ENCODE measurements at places on chromosomes 7 and 10.

GRCh38 chr10:59006511-59007306, 169.7 kb upstream of the PHYHIPL start:
- DNase-seq = no peak

DNA sequence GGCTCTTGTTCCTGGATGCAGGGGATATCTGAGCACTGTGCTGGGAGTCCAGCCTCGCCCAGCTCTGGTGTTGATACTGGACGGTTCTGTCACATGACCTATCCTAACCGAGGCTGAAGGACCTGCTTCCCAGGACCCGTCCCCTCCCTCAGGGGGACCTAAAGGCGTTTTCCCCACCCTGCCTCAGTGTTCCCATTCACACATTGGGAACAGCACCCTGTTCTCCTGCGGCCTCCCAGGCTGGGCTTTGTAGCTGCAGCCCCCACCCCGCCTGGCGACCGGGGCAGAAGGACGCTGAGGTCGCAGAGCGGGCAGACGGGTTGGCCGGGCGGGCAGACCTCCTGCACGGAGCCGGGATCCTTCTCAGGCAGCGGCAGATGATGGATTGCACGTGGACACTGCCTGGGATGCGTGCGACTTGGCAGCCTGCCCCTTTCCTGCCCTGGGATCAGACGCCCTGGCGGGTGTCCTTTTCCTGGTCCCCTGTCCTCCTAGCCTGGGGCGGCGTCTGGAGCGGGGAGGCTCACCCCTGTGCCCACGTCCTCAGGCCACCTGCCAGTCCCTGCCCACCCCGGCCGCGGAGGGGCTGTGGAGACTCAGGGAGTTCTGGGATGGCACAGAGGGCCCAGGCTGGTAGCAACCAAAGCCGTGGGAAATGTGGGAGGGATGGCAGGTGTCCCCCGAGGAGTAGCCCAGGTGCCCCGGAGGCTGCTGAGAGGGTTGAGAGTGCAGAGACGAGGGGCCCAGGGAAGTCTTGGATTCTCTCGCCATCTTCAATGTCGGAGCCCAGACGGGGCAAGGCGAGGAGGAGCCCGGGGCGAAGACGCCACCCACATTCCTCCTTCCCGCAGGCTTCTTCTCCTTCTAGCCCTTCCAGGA, 17.2 kb upstream of the PSMG3 start:
- DNase-seq = no peak

DNA sequence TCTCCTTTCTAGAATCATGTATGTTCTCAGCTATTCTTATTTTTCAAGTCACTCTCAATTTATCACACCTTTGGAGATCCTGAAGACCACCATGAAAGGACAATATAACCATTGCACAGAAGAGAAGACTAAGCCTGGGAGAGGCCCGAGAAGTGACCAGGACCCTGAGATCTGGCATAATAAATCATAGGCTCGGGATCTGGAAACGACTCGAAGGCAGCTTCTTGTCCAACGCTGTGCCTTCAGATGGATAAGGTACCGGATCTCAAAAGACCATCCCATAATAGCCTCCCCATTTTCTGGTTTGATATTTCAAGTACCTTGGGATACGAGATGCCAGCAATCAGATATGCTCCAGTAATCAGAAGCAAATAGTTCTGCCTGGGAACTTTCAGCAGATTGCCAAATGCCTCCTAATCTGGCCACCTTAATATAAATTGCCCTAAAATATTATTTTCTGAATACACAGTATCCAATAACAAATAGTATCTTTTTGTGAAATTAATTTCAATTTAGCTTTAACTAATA, 179.2 kb upstream of the ZMIZ1 start:
- DNase-seq = no peak

GRCh38 chr7:157111311-157111710, 27.4 kb upstream of the UBE3C start:
- DNase-seq = no peak

- DNase-seq = no peak
Observed at GRCh38 chr10:87763086-87763861, 54.8 kb downstream of the ATAD1 start.

GRCh38 chr7:131325179-131325840, 2.4 kb upstream of the MKLN1 start:
- DNase-seq = no peak

DNA sequence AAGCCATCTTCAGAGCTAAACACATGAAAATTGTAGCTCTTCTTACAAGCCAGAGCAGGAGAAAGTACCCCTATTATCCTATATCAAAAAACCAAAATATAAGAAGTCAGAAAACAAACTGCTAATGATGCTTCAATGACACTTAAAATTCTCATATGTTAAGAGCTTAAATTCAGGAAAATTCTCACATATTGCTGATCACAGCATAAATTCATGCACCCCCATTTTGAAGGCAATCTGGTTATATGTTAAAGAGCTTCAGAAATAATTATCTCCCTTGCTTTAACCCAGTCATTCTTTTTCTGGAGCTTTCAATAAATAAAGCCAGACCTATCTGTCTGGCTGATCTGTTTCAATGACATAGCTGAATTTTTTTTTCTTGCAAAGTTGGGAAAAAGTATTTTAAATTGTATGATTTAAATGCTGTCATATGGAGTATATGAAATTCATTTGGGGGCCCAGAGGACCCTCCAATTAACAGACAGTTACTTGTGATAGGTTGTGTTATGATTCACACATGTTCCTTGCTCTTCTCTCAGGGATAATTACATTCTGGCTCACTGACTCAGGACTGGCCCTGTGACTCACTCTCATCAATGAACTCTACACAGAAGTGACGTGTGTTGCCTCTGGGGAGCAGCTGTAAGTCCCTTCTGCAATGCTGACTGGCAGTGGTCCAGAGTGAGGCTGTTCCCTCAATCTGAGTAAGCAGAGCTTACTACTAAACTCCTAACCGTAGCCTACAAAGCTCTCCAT, 85.2 kb downstream of the HGF start:
- no peak for DNase-seq

DNA sequence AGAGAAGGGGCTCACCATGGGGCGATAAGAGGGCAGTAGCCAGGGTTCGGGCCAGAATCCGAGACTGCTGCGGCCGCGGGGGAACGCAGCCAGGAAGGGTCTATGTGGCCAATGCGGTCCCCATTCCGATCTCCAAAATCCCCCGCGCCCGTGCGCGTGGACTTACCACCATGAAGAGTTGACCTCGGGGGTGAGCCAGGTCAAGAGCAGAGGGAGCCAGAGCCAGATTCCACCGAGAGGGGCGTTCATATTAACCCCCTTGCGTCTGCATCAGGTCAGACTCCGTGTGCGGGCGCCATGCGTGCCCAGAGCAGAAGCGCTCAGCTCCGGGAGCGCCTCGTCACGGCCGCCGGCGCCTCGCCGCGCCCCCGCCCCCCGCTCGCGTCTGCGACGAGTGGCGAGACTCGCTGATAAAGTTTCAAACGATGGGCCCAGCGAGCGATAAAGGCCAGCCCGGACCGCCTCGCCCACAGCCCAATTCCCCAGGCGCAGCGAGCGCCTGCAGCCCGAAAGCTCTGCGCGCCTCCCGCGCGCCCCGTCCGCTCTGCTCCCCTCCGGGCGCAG, at the start of gene WNT2:
Gene WNT2 (minus strand): TSS at position 318 of the 564 bp plus-strand sequence. CDS start 69 bp downstream, at position 249.
- DNase-seq = no peak

GRCh38 chr7:41925946-41926345, 223.1 kb upstream of the INHBA start:
- DNase-seq = no peak

- DNase-seq = no peak
Observed at GRCh38 chr10:35487336-35488034, 117.7 kb upstream of the GJD4 start.

GRCh38 chr10:31709028-31709427, 219.6 kb downstream of the ARHGAP12 start:
- no peak for DNase-seq

DNA sequence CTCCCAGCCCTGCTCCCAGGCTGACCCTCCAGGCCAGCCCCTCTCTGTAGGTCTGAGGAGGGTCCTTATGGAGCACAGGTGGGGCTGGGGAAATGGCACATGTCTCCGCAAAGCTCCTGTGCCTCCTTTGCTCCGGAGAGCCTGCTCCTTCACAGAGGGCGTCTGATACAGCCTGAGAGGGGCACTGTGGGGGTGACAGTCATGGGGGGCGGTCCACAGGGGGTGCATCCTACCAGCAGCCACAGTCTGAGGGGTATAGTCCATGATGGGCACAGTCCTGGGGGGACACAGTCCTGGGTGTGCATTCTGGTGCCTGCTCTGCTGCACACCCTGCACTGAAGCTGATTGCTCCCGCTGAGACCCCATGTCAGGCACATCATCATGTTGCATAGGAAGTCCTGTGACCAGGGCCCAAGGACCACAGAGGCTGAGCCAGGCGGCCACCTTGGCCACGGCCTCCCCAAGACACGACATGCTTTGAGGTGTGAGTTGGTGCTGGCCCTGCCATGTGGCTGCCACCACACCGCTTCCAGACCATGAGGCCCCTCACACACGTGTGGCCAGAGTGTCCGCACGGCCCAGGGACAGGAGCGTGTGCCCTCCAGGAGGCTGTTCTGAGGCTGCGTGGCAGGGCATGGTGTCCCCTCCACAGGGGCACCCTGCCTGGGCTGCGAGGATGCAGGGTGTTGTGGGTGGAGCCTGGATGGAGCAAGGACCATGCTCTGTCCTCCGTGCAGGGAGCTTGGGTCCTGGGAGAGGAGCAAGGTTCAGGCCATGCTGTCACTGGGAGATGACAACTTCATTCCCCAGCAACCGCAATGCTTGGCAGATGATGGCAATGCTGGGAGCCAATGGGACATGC, 59.2 kb downstream of the PWWP2B start:
- DNase-seq = no peak

DNA sequence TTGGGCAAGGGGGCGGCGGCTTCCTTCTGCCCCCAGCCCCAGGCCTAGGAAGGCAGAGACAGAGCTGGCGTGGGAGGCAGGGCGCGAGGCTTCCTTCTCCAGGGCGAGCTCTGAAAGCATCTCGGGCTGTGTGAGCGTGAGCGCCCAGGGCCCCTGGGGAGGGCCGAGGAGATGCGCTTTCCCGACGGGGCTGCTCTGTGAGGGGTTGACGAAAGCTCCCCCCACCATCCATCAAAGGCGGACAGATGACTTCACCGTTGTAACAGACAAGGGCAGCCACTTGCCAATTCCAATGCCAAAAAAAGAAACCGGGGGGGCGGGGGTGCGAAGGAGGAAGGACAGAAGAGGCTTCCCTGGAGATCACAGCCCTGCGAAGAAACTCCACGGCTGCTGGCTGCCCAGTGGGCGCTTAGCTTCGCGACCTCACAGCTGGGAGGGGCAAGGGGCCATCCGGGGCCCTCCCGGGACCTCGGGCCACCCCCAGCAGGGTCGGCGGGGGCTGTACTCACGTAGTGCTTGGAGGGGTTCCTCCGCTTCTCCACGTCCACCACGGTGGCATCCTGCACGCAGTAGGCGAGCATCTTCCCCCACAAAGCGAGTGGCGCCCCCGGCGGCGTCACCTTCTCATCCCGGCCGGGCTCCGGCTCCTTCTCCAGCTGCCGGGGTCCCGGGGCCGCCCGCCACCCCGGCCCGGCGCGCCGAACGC, 537 bp downstream of the SH3PXD2A start:
- DNase-seq = no peak

DNA sequence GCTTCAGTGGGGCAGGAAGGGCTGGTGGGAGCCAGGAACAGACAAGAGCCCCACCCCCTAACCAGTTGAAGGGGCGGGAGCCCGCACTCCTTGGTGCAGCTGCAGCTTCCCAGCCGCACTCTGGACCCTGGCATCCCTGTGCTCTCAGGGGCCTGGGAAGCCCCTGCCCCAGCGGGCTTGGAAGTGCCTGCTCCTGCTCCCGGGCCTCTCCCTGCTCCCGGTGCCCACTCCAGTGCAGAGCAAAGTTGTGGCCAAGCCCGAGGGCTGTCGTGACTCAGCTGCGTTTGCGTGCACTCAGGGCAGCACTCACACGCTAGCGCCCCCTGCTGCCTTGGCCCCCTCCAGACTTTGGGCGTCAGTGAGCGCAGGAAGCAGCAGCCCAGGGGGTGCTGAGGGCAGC, 883.8 kb downstream of the LRMDA start:
- no peak for DNase-seq

GRCh38 chr10:89873055-89873454, 171.7 kb downstream of the KIF20B start:
- DNase-seq = no peak

DNA sequence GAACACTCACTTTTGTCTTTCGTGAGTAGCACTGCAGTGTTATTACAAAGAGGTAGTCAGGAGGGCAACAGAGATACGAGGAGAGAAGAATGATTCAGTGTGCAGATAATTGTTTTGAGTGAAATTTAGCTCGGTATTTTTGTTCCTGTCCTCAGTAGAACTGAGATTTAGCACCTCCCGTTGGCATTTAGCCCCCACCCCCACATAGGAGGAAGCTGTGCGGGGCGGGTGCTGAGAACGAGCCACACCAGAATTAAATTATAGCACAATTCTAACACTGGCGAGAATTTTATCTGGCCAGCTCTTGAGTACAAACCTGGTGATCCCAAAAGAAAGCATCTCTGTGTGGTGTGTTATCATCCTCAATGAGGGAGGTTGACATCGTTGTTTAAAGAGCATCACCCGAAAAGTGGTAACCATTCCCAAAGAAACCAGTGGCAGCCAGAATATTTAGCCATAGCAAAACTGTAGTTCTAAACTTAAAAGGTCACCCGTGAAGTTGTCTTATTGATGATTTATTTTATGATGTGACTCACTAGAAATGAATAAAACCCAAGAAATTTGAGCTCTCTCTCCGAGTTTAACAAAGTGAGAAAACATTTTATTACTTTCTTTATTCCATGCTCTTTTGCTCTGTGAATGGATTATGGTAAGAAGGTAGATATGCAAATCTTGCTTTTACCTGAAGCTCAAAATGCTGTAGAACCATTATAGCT, 612.2 kb downstream of the SUGCT start:
- DNase-seq = no peak

DNA sequence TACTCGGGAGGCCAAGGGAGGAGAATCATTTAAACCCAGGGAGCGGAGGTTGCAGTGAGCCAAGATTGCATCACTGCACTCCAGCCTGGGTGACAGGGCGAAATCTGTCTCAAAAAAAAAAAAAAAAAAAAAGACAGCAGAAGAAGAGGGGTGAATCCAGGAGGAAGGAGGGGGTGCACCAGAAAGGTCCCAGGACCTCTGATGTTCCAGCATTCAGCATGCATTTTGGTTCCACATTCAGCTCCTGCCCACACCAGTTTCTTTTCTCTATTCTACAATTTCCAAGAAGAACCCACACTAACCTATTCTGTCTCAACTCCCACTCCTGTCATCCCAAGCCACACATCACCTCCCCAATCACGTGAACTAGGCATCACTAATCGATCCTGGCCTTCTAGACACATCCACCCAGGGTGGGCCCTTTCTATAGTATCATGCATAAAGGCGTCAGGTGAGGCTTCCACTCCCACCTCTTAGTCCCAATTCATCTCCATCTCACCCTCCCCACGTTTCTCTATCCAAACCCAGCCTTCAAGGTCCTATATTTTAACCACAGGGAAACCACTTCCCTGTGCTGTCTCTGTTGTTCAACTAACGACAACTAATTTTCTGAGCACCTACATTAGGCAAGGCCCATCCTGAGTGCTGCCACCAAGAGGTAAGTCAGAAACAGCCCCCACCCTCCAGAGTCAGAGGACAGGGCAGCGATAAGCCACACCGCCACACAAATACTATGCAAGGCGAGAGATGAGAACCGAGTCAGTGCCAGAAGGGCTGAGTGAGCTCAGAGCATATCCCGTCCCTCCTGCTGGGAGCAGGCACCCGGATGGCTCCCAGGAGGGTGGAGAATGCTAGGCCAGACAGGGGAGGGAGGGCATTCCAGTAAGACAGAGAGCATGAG, 2.2 kb downstream of the ANXA11 start:
- DNase-seq = no peak

Measured in stimulated activated CD4-positive, alpha-beta T cell treated with anti-CD3 and anti-CD28 coated beads, TNF-alpha, amount 100 ng/mL, for 1 hour (primary cell).